NCI-H2081 treated with DMSO at 0.1 percent for 48 hours (cell line): ENCODE measurements at places on chromosomes 16 and 17.

- DNase-seq: no peak
These were observed 594.4 kb downstream of the TOX3 start for GRCh38 chr16:51952500-51952899.

GRCh38 chr17:43952351-43952723, 1.4 kb downstream of the PYY start:
- DNase-seq: no peak

GRCh38 chr16:31094424-31095120, at the start of gene VKORC1:
Gene VKORC1, minus strand, starts transcription at chr16:31094797. Its CDS starts 68 bp downstream, at chr16:31094729.
- DNase-seq: peak; percentile 80

- DNase-seq: no peak
These were observed 101.8 kb upstream of the CIBAR2 start for GRCh38 chr16:85213926-85214675.

DNA sequence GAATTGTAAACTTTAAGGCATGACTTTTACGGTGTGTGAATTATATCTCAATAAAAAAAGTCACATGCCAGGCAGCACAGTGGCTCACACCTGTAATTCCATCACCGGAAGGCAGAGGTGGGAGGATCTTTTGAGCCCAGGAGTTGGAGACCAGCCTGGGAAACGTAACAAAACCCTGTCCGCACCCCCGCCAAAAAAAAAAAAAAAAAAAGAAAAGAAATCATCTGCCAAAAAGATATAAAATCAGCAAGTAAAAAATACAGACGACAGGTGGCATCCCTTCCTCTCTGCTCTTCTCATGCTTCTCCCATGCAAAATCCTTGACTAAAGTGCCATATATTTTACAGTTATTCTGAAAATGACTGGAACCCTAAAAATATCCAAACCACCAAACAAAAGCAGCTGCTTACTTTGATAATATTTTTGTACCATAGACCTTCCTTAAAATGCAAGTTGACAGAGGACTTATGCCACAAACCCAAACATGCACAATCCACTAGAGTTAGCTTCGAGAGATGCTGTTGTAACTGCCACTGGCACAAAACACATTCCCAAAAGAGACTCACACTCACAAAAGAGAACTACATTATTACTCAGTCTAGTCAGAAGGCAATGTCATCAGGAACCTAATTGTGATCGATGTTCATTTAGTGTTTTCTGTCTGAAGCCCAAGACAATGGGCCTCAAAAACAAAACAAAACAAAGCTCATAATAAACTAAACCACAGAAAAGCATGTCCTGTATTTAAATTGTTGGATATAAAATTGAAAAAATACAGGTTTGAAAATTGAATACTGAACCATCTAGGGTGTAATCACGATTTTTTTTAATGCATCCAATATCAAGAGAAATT, 2.4 kb downstream of the CRLF3 start:
- DNase-seq: no peak

DNA sequence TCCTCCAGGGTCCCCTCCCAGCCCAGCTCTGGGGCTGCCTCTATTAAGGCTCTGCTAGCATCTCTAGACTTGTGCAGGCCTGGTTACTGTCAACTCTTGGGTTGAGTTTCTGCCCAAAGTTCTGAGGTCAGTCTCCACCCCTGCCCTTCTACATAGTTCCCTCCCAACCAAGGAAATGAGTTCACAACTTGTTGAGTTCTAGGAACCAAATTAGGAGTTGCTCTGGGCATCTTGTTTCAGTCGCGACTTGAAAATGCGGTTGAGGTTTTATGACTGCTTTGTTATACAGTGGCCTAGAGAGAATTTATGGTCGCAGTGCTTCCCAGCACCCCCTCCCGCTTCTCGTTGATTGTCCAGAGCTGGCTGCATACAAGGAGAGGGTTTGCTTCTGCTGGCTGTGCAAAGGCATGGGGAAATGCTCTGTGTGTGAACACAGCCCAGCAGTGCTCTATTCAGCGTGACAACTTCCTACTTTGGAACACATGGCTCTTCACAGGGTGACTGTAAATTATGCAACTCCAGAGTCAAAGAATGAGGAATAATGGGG, 20.2 kb downstream of the GNAO1 start:
- DNase-seq: no peak

DNA sequence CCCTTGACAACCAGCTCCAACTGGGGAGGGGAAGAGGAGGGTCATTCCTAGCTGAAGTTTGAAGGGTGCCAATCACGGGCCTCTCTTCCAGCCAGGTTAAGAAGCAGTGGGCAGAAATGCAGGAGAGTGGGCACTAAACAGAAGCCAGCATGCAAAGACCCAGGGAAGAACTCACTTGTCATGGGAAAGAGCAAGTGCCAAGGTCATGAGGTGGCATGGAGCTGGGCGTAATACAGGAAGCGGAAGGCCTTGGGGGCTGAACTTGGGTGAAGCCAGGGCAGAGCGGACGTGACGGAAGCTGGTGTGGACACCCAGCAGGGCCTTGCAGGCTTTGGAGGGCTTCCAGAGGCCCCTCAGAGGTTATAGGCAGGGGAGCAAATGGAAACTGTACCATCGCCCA, 302.1 kb downstream of the MAF start:
- no peak for DNase-seq

DNA sequence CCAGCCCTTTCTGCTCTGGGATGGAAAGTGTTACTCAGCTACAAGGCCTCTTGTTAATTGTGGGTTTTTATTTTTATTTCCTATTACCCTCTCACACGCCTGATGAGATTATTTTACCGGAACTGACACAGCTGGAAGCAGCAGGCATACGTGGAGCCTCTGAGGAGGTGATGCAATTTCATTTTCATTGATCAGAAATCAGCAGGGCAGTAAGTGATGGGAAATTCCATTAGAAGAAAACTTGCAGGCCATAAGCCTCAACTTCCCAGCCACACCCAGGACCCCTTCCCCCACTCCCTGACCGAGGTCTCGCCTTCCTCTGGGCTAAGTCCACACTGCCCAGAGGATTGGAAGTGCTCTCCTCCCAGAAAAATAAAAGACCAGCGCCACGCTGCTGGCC, 69.7 kb downstream of the ZFHX3 start:
- DNase-seq: no peak

DNA sequence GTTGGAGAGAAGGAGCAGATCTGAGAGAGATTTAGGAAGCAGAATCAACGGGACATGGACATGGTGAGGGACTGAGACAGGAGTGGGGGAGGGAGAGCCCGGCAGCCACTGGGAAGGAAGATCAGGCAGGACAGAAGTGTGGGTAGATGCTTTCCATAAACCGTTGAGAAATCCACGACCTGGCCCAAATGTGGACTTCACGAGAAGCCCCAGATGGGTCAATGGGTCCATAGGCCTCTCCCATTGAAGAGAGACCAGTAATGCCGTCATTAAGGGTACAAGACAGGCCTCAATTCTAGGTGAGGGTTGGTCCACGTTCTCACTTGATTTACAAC, 530 bp upstream of the CCL22 start:
- DNase-seq: no peak

DNA sequence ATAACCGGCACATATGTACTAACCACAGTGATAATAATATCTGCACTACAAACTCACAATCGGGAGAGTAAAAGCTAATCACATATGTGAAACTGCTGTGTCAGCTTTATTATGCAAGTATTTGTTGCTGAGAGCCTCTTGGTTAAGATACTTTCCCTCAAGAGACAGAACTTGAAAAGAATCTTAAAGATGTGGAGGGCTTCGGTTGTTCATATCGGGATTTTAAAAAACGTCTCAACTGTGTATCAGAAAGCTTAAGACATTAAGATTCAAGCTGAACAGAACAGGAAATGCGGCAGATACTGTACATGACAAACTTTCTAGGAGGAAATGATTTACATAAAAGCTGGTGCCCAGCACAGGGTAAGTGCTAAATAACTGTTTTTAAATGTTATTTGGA, 27.5 kb upstream of the HLF start:
- DNase-seq: no peak

DNA sequence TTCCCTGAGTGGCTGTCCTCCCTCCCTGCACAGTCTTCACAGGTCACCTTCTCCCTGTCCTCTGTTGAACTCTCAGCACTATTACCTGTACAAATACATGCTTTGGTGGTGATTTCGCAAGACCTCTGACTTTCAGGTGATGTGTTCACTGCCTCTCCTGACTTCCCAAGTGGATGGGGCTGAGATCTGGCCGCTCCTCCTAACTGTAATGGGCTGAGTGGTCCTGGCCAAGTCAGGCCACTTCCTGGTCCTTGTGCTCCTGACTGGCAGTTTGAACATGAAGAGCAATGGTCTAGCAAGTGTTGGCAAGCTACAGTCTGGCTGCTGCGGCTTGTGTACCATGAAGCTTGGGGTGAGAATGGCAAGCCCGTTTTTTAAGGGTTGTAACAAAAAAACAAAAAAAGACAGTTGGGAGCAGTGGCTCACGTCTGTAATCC, 11.7 kb upstream of the TMED6 start:
- DNase-seq: no peak

GRCh38 chr17:77288115-77288619, 147.4 kb downstream of the SEC14L1 start:
- no peak for DNase-seq

DNA sequence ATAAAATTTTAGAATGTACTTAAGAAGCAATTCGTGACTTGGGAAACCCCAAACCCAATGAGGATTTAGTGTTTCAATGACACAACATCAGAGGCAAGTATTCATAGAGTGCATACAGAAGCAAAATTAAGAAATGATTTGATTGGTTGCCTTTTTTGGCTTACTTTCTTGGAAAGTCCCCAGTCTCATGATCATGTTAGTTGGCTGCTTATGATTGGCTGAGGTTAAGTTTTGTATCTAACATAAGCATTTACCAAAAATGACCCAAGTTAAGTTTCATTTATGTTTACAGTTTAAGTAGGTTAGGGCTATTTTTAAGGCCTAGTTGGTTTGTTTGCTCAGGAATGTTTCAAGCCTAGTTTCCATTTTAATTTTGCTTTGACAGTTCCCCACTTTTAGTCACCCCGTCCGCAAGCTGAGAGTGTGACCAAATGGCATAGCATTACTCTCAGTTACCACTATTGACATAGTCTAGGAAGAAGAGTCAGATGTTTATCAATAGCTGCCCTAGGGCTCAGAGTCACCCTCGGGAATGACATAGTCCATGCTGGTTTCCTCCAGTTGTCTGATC, 36.2 kb downstream of the DGKE start:
- no peak for DNase-seq

DNA sequence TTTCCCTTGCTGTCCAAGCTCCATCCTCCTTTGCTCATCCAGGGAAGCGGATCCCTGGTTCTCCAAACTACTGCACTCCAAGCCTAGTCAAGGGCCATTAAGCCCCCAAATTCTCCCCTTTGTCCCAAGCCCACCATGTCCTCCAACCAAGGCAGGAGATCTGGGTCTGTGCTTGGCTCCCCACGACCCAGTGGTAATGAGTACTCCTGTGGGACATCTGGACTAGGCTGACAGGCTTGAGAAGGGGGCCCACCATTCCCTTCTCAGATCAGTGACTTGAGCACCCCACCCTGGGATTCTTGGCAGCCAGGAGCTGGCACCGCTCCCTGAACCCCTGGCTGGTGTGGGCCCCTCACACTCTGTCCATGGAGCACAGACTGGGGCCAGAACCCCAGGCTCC, 17.1 kb downstream of the OSBPL7 start:
- no peak for DNase-seq
